ENCODE measurements at places on chromosomes 4 and X.

- no peak for DNase-seq
These were observed 80.0 kb downstream of the FAT1 start for GRCh38 chr4:186643501-186644310.

- DNase-seq = no peak
These were observed 49.2 kb upstream of the PRSS48 start for GRCh38 chr4:151227731-151228130.

GRCh38 chrX:101708163-101708562, 48.5 kb upstream of the ARMCX2 start:
- no peak for DNase-seq

DNA sequence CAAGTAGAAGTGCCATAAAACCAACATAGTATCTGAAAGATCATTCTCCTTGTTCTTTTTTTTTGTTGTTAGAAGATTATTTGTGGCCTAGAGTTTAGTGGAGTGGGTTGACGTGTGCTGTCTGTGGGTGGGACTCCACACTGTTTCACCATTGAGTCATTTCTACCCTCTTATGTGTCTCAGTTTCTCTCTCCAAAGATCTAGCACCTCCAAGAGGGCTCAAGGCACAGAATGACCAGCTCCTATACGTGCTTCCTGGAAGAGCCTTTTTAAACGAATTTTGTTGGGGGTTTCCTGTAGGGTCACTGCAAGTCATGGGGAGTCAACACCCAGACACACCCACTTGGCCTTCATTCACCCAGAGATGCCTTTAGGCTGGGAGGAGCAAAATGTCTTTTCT, 150.1 kb downstream of the KLF8 start:
- DNase-seq = no peak

GRCh38 chr4:1825326-1825725, 30.6 kb downstream of the LETM1 start:
- no peak for DNase-seq

GRCh38 chr4:18635531-18635930, 614.0 kb upstream of the LCORL start:
- DNase-seq = no peak

DNA sequence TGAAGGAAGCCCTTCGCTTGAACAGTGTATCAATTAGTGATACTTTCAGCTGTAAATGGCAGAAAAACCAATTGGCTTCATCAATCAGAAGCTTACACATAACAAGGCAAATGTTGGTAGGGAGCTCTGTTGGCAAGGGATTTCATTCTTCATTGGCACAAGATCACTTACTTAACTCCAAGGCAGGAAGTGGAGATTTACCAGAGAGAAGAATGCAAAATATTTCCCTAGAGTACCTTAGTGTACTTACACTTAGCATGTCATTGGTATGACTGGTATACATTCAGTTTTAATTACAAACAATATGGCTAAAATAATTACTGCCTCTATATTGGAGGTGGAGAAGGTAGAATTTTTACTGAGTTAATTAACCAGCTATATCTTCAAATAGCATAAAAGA, 545.0 kb downstream of the GABRG1 start:
- DNase-seq = no peak

Data from NCI-H510A treated with DMSO at 0.1 percent for 48 hours (cell line).